Epithelial cell of prostate (primary cell): ENCODE measurements at places on chromosomes 2 and 18.

GRCh38 chr2:157302492-157303099, 23.0 kb downstream of the ERMN start:
- no peak for DNase-seq

DNA sequence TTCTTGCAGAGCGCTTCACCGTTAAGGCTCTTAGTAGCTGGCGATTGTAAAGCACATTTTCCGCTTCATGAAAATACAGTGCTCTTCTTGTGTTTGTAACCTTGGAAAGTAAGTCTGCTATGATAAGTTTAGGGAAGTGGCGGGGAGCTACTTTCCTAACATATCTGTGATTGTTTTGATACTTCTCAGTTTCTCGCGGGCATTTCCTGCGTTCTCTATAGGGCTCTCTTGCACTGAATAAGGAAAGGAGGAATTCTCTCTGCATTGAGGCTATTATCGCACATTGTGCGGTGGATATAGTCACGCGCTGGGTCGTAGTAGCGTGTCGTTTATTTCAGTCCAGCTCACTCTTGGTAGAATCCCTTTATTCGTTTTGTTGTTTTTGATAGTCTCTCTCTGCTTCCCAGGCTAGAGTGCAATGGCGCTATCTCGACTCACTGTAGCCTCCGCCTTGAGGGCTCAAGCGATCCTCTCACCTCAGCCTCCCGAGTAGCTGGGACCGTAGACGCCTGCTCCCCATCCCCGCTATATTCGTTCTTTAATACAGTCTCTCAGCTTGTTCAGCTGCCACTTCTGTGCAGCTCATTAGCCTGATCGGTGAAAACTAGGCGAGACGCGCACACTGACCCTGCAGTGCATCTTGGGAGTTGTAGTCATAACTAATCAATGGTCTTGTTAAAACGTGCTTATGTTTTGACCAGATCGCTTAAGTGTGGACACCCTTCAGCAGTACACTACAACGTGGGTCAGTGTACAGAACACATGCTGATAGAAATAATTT, 1.0 kb upstream of the PPP4R3B start:
- DNase-seq: no peak

GRCh38 chr2:126385983-126386382, 270.0 kb upstream of the GYPC start:
- no peak for DNase-seq

- no peak for DNase-seq
Observed at GRCh38 chr18:3048121-3048520, 35.2 kb upstream of the LPIN2 start.

GRCh38 chr2:64836566-64836965, 152.6 kb upstream of the SLC1A4 start:
- DNase-seq: no peak

DNA sequence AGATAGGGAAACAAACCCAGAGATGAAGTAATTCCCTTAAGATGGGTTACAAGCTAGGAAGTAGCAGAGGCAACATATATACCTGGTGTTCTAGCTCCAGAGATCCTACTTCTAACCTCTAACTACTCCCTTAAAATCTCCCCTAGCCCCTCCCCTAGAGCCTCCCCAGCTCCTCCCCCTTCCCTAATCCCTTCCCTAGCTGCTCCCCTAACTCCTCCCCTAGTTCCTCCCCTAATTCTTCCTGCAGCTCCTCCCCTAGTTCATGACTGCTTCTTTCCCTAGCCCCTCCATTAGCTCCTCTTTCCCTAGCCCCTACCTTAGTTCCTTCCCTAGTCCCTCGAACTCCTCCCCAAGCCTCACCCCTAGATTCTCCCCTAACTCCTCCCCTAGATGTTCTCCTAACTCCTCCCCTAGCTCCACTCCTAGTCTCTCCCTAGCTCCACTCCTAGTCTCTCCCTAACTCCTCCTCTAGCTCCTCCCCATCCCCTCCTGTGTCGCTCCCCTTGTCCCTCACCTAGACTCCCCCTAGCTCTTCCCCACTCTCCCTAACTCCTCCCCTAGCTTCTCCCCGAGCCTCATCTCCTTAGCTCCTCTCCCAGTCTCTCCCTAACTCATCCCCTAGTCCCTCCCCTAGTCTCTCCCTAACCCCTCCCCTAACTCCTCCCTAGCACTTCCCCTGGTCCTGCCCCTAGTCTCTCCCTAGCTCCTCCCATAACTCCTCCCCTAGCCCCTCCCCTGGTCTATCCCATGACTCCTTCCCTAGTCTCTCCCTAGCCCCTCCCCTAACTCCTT, 108.9 kb downstream of the CD226 start:
- DNase-seq: no peak

DNA sequence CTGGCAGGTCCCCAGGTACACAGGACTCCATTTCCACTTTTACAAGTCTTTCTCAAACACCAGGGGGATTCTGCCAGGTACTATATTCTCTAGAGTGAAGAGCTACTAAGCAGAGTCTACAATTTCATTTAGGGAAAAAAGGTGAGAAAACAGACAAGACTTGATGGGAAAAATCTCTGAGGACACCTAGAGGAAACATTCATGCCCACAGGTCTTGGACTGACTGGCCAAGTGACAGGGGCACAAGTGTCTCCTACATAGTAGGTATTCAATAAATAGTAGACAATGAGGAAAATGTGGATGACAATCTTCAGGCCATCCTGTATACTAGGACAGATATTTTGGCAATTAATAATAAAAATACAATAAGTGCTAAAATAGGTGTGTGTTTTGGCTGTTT, 228.6 kb downstream of the CLIP4 start:
- no peak for DNase-seq

- no peak for DNase-seq
Observed at GRCh38 chr18:63689064-63689463, 13.7 kb upstream of the SERPINB11 start.

GRCh38 chr18:77108001-77108692, 24.4 kb downstream of the MBP start:
- no peak for DNase-seq

- no peak for DNase-seq
Observed at GRCh38 chr2:213214209-213214608, 62.8 kb upstream of the IKZF2 start.

GRCh38 chr2:163353551-163353950, 382.3 kb downstream of the FIGN start:
- no peak for DNase-seq
